Stimulated activated CD8-positive, alpha-beta memory T cell treated with anti-CD3 and anti-CD28 coated beads, Interleukin-4, amount 100 ng/mL, for 1 hour (primary cell): ENCODE measurements at places on chromosomes 3 and 15.

DNA sequence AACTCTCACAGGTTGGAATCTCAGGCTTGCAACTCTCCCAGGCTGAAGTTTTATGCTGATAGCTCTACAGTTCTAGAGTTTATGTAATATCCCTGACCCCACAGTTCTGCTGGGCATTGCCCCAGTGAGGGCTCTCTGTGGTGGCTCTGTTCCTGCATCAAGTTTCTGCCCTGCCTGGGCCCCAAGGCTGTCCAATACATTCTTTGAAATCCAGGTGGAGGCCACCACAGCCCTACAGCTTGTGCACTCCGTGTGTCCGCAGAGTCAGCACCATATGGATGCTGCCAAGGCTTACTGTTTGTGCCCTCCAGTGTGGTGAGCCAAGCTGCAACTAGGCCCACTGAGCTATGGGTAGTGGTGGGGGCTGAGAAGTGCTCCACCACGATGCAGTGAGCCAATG is 1141.2 kb upstream of the EPHA6 start:
- no peak for DNase-seq

DNA sequence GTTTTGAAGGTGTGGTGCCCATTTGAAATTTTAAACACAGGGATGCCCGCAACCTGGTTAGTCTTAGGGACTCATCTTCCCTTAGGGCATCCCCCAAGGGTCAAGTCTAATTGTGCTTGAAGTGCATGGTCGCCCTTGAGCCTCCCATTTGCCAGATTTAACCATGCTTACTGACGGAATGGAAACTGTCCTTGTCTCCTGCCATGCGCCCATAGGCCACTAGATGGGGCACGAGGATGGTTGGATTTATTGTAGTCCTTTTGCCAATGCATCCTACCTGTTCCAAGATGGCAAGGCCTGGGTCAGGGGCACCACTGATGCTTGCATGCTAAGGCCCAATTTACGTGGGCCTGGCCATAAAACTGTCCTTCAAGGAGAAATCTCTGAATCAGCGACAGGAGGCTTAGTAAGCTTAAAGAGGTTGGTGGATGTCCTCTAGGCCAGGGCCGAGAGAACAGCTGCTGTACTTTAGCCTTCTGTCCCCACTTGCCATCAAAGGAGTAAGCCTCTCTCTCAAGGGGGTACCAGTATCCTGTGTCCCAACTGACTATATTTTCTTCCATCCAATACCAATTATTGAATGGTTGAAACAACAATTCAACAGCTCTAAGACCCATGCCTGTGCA is 355.4 kb downstream of the OTOL1 start:
- DNase-seq, result no peak

DNA sequence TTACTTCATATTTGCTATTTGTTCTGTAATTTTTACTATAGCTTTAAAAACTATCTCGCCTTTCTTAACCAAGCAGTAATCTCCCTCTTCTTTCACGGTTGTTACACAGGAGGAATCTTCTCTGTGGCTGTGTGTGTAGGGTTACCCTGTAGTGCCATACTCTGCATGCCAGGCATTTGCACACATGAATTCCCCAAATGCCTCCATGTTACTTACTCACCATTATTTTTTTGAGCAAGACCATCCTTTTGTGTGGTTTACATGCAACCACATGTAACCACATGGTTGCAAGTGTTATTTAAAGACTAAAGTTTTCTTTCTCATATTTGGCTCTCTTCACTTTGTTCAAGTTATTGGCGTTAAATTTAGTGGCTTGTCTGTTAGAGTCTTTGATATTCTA is 45.5 kb downstream of the HPS3 start:
- no peak for DNase-seq

- DNase-seq, result no peak
Measured at GRCh38 chr3:146163584-146163983, 2.6 kb upstream of the PLOD2 start.

- DNase-seq, result no peak
Measured at GRCh38 chr3:151301787-151302186, 14.8 kb downstream of the GPR87 start.

DNA sequence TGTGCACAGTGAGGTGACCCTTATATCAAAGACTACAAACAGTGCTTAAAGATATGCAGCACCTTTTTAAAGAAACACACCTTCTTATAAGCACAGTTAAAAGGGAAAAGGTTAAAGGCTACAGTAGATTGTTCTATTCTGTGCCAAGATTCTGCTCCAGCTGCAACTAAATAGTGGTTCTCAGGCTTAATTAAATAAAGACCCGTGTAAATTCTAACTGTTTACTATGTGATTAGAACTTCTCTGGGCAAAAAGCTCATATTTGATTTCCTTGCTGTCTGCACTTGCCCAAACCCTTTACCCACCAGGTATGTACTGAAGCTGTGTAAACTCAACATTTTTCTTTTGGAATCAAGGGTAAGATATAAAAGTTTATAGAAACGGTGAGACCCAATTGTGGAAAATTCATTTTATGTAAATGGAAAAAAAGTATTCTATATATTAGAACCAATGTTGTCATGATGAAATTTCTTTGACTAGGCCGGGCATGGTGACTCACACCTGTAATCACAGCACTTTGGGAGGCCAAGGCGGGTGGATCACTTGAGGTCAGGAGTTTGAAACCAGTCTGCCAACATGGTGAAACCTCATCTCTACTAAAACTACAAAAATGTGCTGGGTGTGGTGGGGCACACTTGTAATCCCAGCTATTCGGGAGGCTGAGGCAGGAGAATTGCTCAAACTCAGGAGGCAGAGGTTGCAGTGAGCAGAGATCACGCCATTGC is 230.6 kb downstream of the MECOM start:
- DNase-seq, result no peak
